ENCODE measurements at places on chromosomes 4 and X.

DNA sequence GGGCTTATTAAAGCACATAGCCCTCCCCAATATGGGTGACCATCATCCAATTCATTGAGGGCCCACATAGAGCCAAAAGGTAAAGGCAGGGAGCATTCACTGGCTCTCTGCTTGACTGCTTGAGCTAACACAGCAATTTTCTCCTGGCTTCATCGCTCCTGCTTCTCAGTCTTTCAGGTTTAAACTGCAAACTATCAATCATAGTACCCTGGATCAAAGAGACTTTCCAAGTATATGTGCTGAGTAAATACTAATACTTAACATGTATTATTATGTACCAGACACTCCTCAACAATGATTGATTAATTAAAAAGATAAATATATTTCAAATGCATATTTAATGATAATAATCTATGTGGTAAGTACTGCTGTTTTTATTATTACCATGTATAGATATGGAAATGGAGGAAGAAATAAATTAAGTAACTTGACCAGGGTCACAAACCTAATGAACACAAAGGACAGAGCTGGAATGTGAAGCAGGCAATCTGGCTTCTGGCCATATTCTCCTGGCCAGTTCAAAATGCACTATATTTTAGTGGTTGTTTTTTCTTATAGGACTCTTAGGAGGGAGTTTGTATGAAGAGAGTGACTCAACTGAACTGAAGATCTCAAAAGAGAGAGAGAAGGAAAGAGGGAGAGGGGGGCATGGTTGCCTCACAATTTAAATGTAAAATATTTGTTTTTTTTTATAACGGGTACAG is 1197.3 kb downstream of the TECRL start:
- DNase-seq = no peak

DNA sequence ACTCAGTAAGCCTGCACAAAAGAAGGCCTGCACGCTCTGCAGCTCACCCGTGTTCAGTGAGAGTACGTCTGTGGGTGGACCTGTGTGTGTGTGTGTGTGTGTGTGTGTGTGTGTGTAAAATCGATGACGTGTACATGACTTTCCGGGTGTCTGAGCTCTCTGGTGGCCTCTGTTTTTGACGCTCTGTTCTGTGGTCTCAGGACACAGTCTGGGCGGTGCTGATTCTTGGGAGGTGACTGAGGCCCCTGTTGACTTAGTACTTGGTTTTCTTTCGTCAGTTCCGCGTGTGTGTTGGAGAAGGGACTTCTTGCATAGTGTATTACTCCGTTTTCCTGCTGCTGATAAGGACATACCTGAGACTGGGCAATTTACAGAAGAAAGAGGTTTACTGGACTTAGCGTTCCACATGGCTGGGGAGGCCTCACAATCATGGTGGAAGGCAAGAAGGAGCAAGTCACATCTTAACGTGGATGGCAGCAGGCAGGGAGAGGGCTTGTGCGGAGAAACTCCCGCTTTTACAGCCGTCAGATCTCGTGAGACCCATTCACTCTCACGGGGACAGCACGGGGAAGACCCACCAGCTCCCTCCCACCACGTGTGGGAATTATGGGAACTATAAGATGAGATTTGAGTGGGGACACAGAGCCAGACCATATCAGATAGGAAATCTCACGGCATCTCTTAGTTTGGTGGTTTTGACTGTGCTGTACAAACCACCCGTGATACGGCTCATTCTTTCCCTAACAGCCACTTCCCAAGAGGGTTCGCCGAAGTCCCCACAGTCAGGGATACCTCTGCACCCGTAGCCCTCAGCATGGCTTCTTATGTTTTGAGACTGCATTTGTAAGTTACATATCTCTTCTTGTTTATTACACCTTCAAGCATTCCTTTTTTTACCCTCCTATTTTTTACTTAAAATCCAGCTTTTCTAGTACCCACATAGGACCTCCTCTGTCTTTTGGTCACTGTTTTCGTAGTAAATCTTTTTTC is 24.5 kb downstream of the UVSSA start:
- DNase-seq = no peak

- DNase-seq = no peak
Measured at GRCh38 chr4:159035570-159035969, 67.3 kb upstream of the RAPGEF2 start.

- no peak for DNase-seq
Measured at GRCh38 chr4:8544741-8545438, 35.3 kb upstream of the GPR78 start.

- DNase-seq = no peak
Measured at GRCh38 chrX:46941341-46941740, 29.1 kb downstream of the JADE3 start.

DNA sequence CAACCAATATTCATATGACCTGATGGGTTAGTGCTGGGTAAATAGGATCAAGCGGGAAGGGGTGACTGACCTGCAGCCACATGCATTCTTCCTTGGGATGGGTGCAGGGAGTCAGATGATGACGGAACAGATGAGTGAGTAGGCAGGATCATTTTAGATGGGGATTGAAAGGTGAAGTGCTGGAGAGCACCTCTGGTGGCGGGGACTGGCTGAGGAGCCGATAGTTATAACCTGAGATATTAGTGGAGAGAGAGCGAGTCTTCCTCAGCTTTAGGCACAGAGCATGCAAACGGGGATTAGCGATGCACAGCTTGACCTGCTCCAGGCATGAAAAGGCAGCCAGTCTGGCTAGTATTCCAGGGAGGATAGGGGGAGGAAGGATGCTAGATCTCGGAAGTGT is 99.1 kb downstream of the AFF1 start:
- no peak for DNase-seq

DNA sequence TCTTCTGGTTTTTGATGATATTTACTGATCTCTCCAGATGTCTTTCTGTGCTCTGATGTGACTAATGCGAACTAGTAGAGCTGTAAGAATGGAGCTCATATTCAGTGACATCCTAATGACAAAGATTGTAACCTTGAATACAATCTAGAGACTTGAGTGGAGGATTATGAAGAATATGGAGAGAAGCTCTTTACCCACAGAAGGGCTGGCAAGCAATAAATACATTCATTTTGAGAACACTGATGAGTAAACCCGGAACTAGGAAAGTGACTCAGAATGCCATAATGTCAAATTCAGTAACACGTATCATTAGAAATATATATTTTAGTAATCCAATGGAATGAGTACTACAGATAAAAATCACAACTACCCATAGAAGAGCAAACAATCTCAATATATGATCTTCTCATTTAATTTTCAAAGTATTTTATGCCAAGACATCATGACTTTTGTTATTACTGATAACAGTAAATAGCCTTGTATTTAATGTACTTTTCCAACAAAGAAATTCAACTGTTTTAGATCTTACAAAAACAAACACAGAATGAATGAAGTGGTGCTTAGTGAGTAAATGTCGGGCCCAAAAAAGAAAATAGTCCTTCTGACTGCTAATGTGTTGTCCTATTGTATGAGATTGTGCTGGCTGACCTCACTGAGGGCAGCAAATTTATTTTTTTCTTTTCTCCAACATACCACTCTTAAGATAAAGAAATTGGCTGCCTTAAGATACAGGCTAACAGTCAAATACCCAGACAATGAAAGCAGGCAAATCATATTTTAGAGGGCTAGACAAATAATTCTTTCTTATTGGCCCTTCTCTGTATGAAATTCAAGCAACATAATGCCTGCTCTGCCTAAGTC is 49.2 kb upstream of the HDAC8 start:
- DNase-seq = no peak

DNA sequence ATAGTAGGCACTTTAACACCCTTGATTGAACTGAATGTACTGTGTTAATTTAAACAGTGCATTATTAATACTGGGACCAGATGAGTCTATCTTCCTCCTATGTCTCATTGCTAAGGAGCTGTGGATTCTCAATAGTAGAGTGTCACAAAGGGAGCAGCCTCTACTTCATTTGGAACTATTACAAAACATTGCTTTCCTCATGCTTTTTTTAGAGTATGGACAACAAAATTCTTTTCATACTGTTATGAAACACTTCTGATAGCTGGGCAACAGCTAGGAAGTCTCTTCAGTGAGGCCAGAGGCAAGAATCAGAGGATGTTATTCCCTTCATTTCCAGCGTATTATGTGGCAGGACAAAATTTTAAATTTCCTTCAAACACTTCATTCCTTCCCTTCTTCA is 160.8 kb downstream of the FBXO8 start:
- DNase-seq = no peak

- no peak for DNase-seq
Measured at GRCh38 chr4:90745176-90745575, 618.0 kb downstream of the CCSER1 start.

- DNase-seq = no peak
Measured at GRCh38 chrX:130885996-130886395, 17.0 kb downstream of the ENOX2 start.

- DNase-seq = no peak
Measured at GRCh38 chrX:2521927-2522386, 21.2 kb upstream of the DHRSX start.

GRCh38 chr4:15695729-15696128 is 7.1 kb upstream of the BST1 start:
- no peak for DNase-seq

DNA sequence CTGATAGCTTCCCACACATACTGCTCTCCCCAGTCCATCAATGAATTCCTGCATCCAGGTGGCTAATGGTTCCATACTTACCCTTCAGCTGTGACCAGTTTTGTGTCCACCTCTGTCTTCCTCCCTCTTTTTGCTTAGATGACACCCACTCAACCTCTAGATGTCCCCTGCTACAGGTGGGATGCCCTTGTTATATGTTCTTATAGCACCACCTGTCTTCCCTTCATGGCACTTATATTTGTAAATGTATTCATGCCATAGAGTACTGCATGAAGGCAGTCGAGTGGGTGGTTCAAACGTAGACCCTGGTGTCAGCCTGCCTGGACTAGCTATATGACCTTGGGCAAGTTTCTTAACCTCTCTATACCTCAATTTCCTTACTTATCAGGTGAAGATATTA is 6.5 kb upstream of the USP46 start:
- DNase-seq = no peak

GRCh38 chrX:9102956-9103355 is 69.0 kb upstream of the FAM9B start:
- no peak for DNase-seq

GRCh38 chr4:162347842-162348213 is 184.0 kb upstream of the FSTL5 start:
- no peak for DNase-seq

GRCh38 chrX:115030625-115031024 is 13.2 kb upstream of the IL13RA2 start:
- DNase-seq = no peak

DNA sequence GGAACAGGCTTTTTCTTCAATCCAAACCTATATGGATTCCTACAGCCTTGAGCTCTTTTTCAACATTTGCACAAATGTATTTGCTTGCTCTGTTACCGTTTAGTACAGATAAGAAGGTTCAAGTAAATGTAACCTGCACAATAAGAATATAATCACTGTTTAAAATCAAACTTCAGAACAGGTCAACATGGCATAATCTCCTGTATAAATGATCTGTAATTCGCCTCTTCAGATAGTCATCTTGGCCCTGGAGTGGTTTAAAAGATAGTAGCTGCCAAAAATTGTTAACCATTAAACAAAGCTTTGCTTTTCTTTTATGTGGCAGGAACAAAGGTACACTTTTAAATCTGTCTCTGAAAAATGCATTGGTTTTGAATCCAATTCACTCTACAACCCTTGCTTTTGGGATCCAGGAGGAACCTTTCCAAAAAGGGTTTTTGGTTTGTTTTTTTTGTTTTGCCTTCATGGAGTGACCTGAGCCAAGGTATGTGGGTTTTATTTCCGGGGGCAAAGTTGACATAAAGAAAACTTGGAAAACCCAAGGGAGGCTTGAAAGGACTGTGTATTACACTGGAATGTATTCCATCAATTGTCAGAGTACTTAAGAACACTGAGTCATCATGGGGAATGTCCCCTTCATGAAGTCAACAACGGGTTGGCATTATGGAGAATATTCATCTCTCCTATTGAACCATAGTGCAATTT is 210.4 kb upstream of the HCCS start:
- DNase-seq = no peak

DNA sequence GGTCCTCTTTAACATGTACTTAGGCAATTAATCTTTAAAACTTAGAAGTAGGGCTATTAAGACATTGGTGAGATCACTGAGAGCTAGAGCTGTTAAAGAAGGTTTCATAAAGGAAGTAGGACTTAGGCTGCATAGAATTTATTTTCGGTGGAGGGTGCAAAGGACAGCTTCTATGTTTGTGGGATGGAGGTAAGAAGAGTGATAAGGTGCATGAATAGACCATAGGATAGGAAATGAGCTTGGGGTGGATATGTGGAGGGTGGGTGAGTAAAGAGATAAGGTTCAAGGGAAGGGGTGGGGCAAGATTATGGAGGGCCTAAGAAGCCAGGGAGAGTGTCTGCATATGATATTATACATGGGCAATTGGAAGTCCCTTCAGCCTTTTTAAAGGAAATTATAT is 15.9 kb downstream of the RTL9 start:
- no peak for DNase-seq

DNA sequence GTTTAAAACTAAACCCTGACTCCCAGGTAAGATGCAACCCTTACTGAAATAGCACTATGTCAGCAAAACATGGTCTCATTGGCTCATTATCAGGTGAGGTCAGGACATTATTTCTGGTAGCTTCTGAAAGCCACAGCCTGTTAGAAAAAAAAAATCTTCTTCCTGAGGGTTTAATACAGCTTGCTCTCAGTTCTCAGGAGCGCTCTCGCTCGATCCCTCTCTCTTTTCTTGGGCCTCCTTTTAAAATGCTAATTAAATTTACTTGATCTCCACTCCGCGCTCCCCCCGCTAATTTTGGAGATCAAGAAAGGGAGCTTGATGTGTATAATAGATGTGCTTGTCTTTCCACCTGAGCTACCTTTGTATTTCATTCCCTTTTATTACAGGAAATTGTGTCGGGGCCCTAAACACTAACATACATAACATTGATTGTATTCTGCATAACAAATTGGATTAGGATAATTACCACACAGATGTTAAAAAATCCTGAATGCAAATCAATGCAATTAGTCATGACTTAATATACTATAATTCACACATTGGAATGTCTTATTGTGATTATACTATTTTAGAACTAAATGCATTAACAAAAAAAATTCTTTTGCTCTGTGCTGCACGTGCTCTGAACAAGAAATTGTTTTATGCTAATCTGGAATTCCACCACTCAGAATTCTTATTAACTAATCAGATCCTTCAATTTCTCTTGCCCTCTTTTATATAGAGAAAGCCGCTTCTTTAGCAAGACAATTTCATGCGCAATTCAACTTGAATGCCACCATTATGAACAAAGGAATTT is 101.6 kb upstream of the TEX13D start:
- DNase-seq = no peak

DNA sequence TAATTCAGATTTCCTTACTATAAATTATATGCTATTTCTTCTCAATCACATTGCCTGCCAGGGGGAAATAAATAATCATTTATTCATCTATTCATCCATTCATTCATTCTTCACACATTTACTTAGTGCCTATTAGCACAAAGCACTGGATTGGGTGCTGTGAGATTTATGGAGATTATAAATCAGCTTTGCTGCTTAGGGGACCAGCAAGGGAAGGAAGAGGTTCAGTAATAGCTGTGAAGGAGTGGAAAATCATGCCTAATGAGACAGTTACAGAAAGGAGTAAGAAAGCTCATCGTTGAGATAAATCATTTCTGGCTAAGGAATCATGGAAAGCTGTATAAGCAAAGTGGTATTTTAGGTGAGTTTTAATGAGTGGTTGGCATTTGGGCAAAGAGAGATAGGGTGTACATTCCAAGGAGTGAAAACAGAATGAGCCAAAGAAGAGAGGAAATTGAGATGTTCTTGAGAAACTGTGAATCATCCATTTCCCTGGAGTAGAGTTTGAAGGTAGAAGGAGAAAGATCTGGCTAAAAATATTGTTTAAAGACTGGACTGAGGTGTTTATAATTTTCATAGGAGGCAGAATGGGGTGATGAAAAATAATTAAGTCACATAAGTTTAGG is 9.6 kb downstream of the ARSJ start:
- no peak for DNase-seq
